ENCODE measurements at places on chromosomes 4 and X.
A peak's percentile ranks its signal among the peaks of the same experiment; 100 is the strongest.

DNA sequence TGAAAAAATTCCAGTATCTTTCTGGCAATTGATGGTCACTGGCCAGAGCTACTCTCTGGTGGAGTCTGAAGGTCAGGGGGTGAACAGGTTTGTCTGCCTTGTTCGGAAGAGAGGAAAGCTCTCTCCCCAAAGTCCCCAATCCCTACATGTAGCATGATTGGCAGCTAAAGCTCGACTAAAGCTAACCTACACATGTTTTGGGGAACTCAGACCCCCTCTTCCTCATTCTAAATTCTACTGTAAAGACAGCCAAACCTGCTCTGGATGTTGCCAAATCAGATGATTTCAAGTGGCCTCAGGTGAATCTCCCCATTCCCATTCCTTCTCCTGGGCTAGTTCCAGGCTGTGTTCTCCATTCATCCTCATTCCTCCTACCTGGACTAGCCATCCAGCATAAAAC, 84.1 kb downstream of the MSN start:
- no peak for DNase-seq

DNA sequence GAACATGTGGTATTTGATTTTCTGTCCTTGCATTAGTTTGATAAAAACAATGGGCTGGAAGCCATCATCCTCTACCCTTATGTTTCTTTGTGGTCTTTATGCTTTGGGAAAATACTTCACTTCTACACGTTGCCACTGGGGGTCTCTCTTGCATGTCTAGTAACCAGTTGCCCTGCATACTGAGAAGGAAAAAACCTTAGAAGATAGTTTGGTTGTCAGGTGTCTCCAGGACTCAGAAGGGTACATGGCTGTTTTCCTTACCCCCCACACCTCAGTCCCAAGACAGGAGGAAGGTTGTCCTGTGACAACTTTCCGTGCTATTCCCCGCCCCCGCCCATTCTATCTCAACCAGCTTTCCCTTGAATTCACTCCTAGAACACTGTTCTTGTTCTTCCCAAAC, 62.1 kb upstream of the LANCL3 start:
- peak; percentile 6 for DNase-seq

DNA sequence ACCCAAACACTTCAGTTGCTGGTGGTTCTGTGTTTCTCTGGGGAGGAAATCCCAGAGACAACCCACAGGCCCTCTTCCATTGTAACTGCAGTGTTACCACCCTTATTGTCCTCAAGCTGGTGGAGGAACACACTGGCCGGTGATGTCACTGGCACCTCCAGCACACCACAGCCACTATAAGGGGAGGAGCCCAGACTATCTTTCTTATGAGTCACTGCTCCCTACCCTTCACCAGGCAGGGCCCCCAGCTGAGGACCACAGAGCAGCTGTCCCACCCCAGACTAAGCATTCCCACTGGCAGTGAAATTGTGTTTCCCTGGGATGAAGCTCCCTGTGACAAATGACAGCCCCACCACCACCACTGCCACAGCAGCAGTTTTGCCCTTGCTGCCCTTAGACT, 171.8 kb upstream of the FGF16 start:
- DNase-seq = peak; percentile 2

- no peak for DNase-seq
These were observed 56.7 kb downstream of the SPINK2 start for GRCh38 chr4:56764775-56765174.

DNA sequence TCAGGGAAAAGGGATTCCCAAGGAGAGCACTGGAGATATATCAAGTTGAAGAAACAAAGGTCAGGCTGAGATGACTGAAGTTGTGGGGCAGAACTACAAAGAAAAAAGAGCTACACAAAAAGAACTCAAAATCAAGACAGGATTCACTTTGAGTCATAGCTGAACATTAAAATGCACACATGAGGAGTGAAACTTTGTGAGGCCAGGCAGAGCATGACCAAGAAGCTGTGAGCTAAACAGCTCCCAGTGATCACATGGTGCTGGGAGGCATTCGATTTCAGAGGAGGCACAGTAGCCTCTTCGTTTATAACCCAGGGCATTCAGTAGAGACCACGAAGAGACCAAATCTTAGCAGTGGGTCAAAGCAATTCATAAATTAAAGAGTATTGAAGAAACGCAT, 145.3 kb downstream of the ATRX start:
- no peak for DNase-seq

- no peak for DNase-seq
These were observed 19.9 kb upstream of the CLDN34 start for GRCh38 chrX:9947131-9947794.

DNA sequence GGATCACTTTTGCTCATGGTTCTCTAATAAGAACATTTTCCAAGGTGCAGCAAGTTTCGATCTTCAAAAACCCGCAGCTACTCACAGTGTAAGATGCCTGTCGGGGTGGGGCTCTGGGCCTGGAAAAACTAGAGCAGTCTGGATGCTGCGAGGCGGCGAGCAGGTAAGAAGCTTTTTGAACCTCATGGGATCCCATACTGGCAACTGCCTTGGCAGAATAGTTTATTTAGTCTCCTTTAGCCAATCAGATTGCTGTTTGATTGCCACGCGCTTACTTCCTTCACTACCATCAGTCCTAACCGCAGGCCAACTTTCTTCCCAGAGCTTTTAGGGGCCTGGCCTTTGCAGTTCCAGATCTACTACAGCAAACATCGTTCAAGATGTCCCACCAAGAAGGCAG, 61.3 kb upstream of the MAGEB10 start:
- no peak for DNase-seq

GRCh38 chrX:67648361-67648760, 104.5 kb downstream of the AR start:
- no peak for DNase-seq

GRCh38 chrX:11367609-11368430, 74.6 kb downstream of the AMELX start:
- DNase-seq = peak; percentile 15

- DNase-seq = no peak
These were observed 127.2 kb upstream of the RPS6KA3 start for GRCh38 chrX:20393944-20394343.

- DNase-seq = no peak
These were observed 788.9 kb downstream of the RPA4 start for GRCh38 chrX:97672608-97673007.

GRCh38 chr4:19752599-19752998, 499.1 kb upstream of the SLIT2 start:
- no peak for DNase-seq

GRCh38 chrX:115970718-115971117, 199.8 kb upstream of the AGTR2 start:
- DNase-seq = no peak

GRCh38 chrX:1528884-1529203, 8.1 kb downstream of the P2RY8 start:
- no peak for DNase-seq

Data from brain microvascular endothelial cell (primary cell).